ENCODE measurements at places on chromosomes 16 and 17.
A peak's percentile ranks its signal among the peaks of the same experiment; 100 is the strongest.

GRCh38 chr17:35900280-35900679 is 20.1 kb upstream of the CCL5 start:
- DNase-seq, result no peak

GRCh38 chr17:5950878-5951277 is 119.3 kb upstream of the WSCD1 start:
- DNase-seq, result no peak

DNA sequence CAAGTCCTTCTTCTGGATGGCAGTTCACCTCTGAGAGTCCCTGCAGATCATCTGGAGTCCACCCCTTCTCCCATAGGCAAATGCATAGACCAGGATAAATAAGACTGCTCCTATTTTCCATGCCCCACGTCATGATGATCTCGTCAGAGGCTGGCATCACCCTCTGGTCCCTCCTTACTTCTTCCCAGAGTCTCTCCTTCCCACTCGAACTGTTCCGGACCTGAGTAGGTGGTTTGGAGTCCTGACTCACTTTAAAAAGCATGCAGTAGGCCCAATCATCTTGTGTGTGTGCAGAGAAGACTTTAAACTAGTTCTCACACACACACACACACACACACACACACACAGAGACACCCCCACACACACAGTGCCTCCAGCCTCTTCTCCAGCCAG is 72.0 kb downstream of the SOX9 start:
- peak; percentile 11 for DNase-seq

DNA sequence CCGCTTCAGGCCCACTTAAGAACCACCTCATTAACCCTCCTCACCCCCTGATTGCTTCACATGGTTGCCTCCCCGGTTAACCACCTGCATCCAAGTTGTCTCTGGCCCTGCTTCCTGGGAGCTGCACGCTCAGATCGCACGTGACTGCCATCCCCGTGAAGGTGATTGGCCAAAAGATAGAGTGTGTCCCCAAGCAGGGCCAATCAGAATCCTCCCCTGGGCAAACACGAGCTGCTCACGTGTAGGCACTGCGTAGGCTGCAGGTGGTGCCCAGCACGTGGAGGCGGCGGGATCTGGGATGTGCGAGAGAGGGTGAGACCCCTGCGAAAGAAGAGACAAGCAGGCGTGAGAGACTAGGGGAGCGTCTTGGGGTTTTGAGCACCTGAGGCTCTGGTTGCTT is 111.8 kb upstream of the CRHR1 start:
- no peak for DNase-seq

DNA sequence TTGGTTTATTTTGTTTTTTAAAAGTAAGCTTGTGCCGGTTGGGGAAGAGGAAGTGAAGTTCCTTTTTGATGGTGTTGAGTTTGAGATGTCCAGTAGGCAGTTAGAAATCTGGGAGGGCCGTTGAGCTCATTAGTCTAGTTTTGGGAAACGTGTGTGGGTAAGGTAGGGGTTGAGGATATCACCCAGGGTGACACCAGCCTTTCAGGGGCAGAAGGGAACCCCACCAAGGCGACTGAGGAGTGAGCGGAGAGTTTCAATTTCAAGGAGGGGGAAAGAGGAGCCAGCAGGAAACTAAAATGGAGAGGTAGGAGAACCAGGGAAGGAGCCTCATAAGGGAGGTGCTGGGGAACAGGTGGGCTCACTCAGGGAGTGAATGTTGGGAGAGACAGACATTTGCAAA is 22.7 kb downstream of the HAPSTR1 start:
- no peak for DNase-seq

DNA sequence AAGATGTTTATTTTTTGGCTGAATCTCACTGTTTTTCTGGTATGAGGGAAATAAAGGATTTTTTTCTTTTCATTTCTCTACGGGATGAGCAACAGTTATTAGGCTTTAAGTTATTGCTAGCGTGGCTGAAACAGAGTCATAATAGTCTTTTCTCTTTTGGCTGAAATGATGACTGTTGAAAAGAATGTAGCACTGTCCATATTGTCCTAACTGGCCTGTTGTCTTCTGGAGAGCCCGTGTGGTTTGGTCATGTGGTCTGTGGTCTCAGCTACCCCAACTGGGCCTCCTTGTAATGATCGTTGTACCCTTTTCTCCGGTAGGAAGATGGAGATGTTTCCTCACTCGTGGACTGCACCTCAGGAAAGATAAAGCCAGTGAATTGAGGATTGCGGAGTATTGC is 36.6 kb downstream of the EPN2 start:
- DNase-seq, result no peak

GRCh38 chr16:12087901-12088421 is 111.4 kb downstream of the SNX29 start:
- no peak for DNase-seq

- no peak for DNase-seq
These were observed 21.7 kb downstream of the IL4R start for GRCh38 chr16:27335349-27336053.

DNA sequence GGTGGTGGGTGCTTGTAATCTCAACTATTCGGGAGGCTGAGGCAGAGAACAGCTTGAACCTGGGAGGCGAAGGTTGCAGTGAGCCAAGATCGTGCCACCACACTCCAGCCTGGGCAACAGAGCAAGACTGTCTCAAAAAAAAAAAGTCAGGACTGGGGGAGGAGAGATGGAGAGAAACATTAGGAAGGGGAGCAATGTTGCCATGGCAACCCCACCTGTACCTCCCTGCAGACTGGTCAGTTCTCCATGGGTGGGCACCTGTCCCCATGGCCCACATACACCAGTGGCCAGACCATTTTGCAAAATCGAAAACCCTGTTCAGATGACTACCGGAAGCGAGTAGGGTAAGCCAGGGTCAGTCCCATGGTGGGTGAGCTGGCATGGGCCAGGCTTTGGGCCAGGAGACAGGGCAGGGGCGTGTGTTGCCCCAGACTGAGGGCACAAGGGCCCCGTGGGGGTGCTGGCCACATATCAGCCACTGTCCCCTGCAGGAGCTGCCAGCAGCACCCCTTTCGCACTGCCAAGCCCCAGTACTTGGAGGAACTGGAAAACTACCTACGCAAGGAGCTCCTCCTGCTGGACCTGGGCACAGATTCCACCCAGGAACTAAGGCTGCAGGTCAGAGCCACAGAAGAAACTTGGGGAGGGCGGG is 14.0 kb downstream of the TSNAXIP1 start:
- DNase-seq, result no peak

DNA sequence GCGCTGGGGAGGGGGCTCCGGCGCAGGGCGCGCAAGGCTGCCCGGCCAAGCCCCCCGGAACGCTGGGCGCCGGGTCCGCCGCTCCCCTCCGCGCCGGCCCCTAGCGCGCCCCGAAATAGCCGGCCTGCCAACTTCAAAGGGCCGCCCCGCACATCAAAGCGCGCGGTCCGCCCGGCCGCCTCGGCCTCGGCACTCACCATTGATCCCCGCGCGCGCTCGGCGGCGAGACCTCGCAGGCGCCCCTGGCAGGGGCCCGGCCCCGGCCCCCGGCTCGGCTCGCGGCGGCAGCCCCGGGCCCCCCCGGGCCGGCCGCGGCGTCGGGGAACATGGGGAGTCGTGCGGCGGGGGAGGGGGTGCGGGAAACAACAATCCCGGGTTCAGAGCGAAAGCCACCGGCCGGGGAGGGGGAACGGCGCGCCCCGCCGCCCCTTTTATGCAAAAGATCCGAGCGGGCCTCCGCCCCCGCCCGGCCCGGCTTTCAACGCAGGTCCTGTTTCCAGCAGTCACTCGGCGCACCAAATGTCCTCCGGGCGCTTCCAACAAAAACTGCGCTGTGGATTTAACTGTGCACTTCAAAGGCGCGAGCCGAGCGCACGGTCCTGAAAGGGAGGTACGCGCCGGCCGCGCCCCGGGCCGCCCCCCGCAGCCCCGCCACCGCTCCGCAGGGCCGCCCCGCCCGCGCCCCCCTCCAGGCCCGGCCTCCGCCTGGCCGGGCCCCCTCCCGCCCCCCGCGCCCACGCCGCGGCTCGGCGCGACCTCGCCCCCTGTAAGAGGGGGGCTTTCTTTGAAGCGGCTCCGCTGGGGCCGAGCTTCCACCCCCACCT is 608 bp downstream of the AXIN2 start:
- peak; percentile 84 for DNase-seq

DNA sequence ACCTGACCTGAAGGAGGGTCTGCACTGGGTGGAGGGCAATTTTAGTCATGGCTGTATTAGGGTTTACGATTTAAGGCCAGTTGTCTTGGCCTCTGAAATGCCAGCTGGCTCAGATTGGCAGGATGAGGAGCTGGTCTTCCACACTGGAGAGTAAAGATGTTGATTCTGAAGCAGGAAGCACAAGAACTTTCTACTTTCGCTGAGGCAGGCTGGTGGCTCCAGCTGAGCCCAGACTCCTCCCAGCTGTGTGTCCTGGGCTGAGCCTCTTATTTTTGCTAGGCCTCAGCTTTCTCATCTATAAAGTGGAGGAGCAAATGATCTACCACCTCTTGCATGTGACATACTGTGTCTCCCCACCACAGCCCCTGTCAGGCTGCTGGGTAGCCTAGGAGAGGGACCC is 74.4 kb downstream of the MRM1 start:
- no peak for DNase-seq

GRCh38 chr17:48173191-48173984 is 65.8 kb downstream of the SNX11 start:
- DNase-seq, result no peak

DNA sequence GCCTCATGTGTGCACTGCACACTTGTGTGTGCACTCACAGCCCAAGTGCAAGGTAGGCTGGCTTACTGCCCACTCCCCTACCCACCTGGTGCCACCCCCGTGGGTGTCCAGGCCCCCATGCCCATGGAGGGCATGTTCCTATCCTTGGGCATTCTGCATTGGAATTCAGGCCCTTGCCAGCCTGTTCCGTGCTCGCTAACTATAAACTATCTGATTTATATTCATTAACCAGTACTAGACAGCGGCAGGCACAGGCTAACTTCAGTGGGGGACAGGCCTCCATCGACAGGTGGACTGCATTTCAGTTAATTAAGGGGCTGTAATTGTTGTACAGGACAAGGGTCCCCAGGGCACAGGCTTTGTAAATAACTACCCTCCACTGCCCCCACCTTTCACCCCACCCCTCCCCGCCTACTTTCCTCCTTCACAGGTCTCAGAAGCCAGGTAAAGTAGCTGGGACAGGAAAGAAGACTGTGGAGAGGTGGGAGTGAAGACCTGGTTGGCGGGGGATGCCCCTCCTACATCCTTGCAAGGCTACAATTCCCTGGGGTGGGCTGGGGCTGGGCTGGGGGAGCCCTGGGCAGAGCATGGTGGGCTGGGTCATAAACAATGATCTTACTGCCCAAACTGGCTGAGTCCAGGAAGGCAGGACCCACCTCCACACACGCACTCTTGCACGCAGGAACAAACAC is 119.0 kb upstream of the LHX1 start:
- no peak for DNase-seq

- DNase-seq, result no peak
These were observed 7.7 kb upstream of the PECAM1 start for GRCh38 chr17:64398320-64398719.

- DNase-seq, result no peak
These were observed 53.9 kb upstream of the MON1B start for GRCh38 chr16:77137045-77137444.

DNA sequence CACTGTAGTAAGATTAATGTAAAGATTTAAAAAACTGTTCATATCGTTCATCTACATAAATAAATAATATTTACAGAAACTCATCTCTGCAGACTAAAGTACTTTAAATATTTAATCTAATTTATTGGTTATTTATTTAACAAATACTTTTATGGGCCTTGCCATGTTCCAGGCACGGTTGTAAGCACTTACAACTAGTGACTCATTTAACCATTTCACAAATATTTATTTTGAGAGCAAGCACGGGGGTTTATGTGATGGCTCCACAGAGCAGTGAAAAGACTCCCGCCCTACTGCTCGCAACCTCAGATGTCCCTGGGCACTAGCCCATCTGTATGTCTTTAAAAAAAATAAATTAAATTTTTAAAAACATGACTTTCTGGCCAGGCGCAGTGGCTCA is 575.9 kb downstream of the WWOX start:
- DNase-seq, result no peak

DNA sequence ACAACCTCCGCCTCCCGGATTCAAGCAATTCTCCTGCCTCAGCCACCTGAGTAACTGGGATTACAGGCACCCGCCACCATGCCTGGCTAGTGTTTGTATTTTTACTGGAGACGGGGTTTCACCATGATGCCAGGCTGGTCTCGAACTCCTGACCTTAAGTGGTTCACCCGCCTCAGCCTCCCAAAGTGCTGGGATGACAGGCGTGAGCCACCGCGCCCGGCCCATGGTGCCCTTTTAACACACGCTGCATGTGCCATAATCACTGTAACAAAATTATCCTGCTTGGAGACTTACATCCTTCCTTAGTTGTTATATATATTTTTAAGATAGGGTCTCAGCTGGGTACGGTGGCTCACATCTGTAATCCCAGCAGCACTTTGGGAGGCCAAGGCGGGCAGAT is 5.4 kb downstream of the CD7 start:
- DNase-seq, result no peak

GRCh38 chr16:4089811-4090301 is 26.4 kb downstream of the ADCY9 start:
- DNase-seq, result no peak

DNA sequence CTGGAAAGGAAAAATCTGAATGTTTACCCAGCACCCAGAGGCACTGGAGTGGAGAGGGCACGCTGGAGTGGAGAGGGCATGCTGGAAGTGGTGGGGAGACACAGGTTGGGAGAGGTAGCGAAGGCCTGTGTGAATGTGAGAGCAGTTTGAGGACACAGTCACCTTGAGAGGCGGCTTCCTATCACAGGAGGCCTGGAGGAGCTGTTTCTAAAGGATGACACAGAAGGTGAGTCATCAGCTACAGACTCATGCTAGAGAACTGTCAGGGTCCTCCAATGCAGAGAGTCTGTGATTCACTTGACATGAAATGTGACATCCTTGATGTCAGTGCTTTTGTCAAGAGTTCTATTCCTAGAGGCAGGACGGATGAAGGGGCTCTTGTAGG is 13.8 kb downstream of the CTRL start:
- peak; percentile 87 for DNase-seq

DNA sequence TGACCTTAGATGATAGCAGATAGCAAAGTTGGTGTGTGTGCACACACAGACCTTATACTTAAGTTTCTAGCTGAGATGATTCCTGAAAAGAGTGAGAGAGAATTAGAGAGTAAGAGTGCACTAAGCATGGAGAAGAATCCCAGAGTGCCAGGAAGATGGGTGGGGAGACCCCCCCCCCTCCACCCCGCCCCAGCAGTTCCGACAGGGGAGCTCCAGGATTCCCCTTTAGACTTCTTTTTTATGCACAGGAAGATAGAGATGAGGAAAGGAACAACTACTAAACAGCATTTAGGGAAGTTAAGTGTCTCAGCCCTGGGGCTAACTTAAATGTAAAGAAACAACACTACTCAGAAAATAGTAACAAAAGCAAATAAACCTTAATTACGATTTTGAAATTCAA is 878.0 kb upstream of the GOT2 start:
- DNase-seq, result no peak
